Stimulated activated CD4-positive, alpha-beta T cell treated with anti-CD3 and anti-CD28 coated beads, Interleukin-12 subunit alpha, Interleukin-12 subunit beta, amount 100 ng/mL, for 24 hours (primary cell): ENCODE measurements at places on chromosomes 12 and 14.

DNA sequence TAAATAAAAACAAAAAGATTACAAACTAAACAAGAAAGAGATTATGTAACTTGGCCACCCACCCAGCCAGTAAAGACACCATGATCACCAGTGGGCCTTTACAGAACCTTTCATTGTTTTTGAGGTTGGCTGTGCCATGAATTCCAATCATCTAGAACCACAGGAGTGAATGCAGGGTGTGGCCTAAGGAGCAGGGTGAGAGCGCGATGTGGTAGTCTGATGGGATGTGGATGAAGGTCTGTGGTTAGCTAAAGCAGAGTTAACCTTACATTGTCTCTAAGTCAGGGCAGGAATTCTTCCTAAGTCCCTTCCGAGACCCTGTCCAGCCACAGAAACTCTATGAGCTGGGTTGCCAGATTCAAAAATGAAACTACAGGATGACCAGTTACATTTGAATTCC, 54.0 kb upstream of the CDKN3 start:
- DNase-seq, result no peak

GRCh38 chr12:104747955-104748354, 210.1 kb downstream of the SLC41A2 start:
- no peak for DNase-seq

GRCh38 chr14:64824471-64824870, 55.2 kb downstream of the SPTB start:
- no peak for DNase-seq

DNA sequence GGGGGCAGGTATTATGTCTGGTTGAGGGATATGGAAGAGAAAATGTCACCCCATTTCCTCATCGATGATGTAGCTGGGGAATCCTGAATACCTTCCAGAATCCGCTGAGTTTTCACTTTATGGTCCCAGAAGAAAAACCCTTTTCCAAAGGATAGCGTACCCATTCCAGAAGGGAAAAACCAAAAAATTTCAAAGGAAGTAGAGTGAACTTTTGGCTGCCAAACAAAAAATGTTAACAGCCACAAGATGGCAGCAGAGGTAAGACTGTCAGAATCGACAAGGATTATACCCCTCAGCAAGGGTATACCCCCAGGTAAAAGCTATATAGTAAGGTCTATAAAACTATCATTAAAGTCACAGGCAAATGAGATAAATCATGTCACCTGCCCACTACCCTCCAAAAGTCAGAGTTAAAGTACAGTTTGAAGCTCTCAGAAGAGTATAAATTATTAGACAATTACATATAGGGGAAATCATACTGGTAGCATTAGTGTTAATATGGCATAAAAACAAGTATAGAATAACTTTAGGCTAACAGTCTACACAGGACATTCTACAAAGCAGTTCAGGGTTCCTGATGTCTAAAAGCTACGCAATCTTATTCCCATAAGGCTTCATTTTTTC, 18.0 kb downstream of the ACIN1 start:
- DNase-seq, result no peak

DNA sequence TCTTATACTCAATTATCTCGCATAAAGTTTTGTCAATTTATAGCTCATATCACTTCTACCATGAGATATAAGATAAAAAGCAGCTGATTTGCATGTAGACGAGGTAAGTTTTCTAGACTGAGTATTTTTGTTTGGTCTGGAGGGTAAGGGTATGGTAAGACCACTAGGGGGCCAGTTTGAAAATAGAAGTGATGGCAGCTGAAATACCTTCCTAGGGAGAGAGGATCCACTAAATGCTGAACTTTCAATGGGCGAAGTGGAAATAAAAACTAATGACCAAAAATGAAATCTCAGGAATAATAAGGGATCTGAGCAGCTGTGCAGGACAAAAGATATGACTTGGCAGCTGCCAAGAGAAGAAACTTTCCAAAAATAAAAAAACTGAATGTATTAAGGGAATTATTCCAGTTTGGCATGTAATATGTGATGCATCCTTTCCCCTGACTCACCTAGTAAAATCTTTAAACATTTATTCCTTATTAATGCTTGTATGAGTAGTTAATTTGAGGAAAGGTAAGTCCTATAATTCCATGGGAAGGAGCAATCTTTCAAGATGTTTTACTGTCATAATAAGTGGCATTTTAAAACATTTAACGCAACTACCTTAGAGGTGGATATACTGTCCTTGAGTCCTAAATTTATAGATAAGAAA, 754.5 kb downstream of the C12orf50 start:
- no peak for DNase-seq

GRCh38 chr12:61991661-61992060, 268.5 kb upstream of the USP15 start:
- no peak for DNase-seq

DNA sequence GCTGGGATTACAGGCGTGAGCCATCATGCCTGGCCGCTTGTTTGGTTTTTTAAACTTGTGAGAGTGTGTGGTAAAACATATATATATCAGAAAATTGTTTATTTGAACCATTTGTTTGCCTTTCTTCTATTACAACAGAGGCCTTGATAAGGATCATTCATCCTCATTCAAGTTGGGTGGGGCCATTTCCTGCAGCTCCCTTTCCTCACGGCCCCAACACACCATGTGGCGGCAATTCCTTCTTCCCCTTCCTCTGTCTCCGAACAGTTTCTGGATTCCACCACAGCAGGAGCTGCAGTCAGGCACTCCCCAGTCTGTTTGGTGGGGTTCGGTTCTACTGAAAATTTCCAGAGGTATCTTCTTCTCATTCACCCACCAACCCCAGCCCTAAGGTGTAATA, 42.0 kb upstream of the RASSF3 start:
- DNase-seq, result no peak

DNA sequence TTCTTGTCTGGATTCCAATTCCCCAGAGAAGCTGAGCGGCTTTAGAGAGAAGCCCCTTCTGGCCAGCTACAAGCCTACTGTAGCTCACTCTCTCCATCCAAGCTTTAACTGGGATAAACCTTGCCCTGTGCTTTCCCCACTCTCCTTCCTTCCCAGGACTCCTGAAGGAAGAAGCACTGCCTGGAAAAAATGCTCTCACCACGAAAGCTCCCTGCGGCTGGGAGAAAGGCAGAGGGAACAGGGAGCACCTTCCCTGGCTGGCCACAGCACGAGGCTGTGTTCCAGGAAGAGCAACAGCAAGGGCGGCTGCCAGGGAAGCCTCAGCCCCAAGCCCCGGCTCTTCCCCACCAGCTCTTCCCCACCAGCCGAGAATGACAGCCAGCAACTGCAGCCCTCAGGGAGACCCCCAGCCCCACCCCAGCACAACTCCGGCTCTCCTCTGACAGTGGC, 40.8 kb upstream of the PNMA1 start:
- DNase-seq, result no peak

GRCh38 chr12:102388469-102388868, 91.9 kb downstream of the IGF1 start:
- no peak for DNase-seq

- DNase-seq, result no peak
Measured at GRCh38 chr12:77682488-77682887, 148.2 kb upstream of the NAV3 start.

GRCh38 chr12:58302487-58303011, 361.2 kb downstream of the ATP23 start:
- no peak for DNase-seq

DNA sequence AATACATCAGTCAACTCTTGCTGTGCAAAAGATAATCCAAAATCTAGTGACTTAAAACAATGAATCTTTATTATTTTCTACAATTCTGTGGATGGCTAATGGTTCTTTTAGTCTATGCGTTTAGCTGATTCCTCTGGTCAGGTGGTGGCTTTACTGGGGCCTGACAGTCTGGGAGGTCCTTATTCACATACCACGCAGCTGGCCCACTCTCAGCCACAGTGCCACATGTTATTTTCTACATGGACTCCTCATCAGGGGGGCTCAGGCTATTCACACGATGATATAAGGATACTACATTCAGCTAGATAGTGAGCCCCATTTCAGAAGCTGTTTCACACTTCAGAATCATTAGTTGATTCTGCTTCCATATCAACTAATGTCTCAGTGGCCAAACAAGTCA, 287.5 kb upstream of the MGAT4C start:
- DNase-seq, result no peak
